ENCODE measurements at places on chromosomes 12 and 14. TPM values are rescaled to one million over a fixed set of nuclear protein-coding genes. Genes with fewer than 3 reads are reported as not detected.
A peak's percentile ranks its signal among the peaks of the same experiment; 100 is the strongest.

DNA sequence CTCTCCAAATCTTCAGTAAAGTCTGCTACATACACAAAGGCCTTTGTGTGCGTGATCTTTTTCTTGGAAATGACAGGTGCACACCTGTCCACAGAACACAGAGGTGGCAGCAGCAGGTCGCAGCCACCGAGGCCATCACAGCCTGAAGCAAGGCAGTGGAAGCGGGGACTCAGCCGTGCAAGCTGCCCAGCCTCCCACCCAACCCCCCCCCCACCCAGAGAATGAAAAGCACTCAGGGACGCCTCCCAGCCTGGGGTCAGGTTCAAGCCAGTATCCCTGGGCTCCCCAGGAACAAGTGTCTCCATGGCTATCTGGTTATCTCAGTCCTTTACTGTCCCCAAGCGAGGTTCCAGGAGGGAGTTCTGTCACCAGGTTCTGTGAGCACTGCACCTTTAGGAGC, 31.2 kb upstream of the TSPAN9 start:
- peaks cover 17% of the 10 kb centered on the region for H3K27me3 ChIP-seq
- H3K36me3 ChIP-seq, result no peaks in the 10 kb centered on the region
- no peak overlapping the region for H3K27ac ChIP-seq
- no peak overlapping the region for H3K4me3 ChIP-seq
- H3K4me1 ChIP-seq, result no peaks in the 10 kb centered on the region

The FAR2 gene
- total RNA-seq, result 20.8 TPM

The FZD10 gene
- total RNA-seq, result not detected

DNA sequence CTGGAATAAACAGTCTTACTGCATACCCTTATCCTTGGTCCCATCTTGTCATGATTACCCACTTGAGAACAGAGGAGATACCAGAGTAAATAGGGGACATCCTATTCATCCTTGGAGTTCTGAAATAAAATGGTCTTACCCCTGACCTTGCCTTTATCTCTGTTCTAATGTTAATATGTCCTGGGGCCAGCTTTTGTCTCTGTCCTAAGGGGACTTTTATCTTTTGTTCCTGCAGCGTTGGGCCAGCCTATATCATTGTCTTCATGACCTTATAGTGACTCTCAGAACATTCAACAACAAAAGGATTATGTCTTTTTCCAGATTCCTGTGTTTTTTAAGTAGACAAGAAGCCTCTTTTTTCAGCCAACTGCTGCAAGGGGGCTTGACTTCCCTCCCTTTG, 1057.5 kb downstream of the LRFN5 start:
- no peaks in the 10 kb centered on the region for H3K27me3 ChIP-seq
- H3K36me3 ChIP-seq, result no peaks in the 10 kb centered on the region
- H3K27ac ChIP-seq, result no peak overlapping the region

The SIX4 gene
- total RNA-seq, result not detected

- no peak for DNase-seq
- no peak overlapping the region for H3K4me3 ChIP-seq
- peaks cover 2% of the 10 kb centered on the region for H3K4me1 ChIP-seq
- no peak overlapping the region for H3K27ac ChIP-seq
- no peaks in the 10 kb centered on the region for H3K36me3 ChIP-seq
Measured at GRCh38 chr12:105025890-105026289, 39.8 kb downstream of the NOPCHAP1 start.

- peaks cover 17% of the 10 kb centered on the region for H3K27me3 ChIP-seq
- no peaks in the 10 kb centered on the region for H3K4me1 ChIP-seq
- no peak overlapping the region for H3K4me3 ChIP-seq
- H3K36me3 ChIP-seq, result no peaks in the 10 kb centered on the region
Measured at GRCh38 chr12:94570161-94570560, 80.2 kb downstream of the TMCC3 start.

The NDUFA12 gene
- 253 TPM for total RNA-seq

The TAS2R30 gene
- total RNA-seq, result 3.2 TPM

- peaks cover 6% of the 10 kb centered on the region for H3K4me1 ChIP-seq
- H3K36me3 ChIP-seq, result no peaks in the 10 kb centered on the region
- DNase-seq, result no peak
- H3K4me3 ChIP-seq, result no peak overlapping the region
- no peak overlapping the region for H3K27ac ChIP-seq
Measured at GRCh38 chr14:103107941-103108748, 13.6 kb downstream of the EXOC3L4 start.

DNA sequence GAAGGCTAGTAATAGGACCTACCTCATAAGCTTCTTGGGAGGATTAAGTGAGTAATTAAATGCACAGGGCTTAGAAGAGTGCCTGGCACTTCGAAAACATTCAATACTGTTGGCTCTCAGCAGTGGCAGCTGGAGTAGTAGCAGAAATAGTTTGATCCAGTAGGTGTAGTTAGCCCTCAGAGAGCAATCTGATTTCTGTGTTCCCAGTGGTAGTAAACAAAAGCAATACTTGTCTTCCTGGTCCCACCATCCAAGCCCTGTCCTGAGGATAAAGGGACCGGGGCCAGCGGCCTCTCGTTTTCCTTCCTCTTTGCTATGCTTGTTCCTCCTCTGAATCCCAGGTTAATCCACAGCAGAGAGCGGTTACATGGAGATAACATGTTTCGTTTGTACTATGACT, 131.6 kb downstream of the SAMD4A start:
- no peaks in the 10 kb centered on the region for H3K36me3 ChIP-seq
- no peak overlapping the region for H3K27ac ChIP-seq
- peaks cover 12% of the 10 kb centered on the region for H3K4me1 ChIP-seq
- H3K4me3 ChIP-seq, result no peak overlapping the region
- DNase-seq, result no peak

DNA sequence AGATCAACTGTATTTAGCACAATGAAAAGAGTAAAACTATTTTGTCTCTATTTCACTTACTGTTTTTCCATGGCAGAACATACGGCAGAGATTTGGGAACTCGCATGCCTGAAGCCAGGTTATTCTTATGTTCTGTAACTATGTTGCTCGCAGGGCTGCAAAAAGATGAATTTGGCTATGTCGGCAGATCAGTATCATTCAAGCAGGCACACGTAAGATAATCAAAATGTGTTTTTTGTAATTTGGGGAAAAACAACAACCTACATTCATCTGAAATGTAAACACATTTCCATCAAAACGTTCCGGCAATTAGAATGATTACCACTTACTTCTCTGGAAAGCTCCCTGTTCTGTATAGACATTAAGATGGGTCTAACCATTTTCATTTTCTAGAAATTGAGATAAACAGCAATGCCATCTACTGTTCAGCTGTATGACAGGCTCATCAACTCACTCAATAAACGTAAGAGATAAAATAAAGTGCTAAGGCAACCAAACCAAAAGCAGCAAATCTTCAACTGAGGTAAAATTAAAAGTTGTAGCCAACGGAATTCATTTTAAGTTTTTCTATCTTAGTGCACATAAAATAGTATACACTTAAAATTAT, 13.0 kb downstream of the GTSF1 start:
- H3K36me3 ChIP-seq, result no peaks in the 10 kb centered on the region
- no peak for DNase-seq
- no peak overlapping the region for H3K27ac ChIP-seq
- H3K4me1 ChIP-seq, result no peaks in the 10 kb centered on the region
- peaks cover 36% of the 10 kb centered on the region for H3K27me3 ChIP-seq
- H3K4me3 ChIP-seq, result no peak overlapping the region

- H3K27me3 ChIP-seq, result no peaks in the 10 kb centered on the region
- peaks cover 48% of the 10 kb centered on the region for H3K36me3 ChIP-seq
- H3K27ac ChIP-seq, result no peak overlapping the region
- no peak overlapping the region for H3K4me3 ChIP-seq
Measured at GRCh38 chr12:89421092-89421835, 69.0 kb upstream of the DUSP6 start.

DNA sequence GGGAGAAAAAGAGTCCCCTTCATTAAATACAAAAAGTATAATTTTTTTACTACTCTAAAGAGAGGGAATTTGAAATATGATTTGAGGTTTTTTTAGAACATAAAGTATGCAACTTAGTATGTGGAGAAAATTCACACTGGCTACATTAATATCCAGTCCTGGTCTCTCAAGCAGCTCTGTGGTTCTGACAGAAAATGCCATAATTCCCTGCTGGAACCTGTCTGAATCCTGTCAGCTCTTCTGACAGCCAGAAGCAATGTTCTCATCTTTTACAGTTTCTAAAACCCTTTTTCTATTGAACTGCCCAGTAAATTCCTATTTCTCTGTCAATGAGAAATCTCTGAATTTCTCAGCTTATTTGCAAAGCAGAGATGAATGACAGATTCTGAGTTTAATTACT, 13.4 kb upstream of the NOVA1 start:
- H3K4me3 ChIP-seq, result no peak overlapping the region
- H3K27me3 ChIP-seq, result no peaks in the 10 kb centered on the region
- H3K36me3 ChIP-seq, result no peaks in the 10 kb centered on the region
- no peak for DNase-seq
- H3K4me1 ChIP-seq, result no peaks in the 10 kb centered on the region

The HOXC13 gene
- total RNA-seq, result not detected

DNA sequence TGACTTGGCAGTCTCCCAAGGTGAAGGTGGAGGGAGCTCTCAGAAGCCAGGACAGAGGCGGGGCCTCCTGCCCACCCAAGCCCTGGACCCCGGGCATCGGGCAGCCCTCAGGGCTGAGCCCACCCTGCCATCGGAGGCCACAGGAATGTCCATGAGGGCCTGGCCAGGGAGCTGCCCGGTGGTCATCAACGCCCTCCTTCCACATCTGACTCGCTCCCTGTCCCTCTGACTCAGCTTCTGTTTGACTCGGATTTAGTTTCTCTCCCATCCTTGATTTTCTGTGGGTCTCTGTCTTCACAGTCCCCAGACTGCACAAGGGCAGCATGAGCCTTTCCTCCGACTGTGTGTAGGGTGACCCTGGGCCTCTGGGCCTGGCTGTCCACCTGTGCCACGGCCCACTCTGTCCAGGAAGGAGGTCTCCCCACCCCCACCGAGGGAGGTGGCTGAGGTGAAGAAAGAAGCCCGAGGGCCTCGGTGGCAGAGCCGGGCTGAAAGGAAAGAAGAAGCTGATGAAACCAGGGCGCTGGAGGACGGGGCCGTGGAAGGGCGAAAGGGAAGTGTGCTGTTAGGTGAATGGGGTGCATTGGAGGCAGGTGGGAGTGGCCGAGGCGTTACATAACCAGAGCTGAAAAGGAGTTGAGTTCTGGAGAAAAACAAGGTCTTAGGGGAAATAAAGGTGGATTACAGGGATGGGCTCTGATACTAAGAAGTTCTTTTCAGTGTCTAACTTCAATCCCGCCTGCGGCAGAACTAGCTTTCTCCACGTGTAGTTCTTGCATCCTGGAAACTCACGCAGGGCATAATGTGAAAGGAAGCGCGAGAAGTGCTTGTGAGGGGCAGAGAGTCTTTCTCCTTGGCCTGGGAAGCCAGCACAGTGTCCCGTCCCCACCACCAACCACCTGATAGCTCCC, 16.7 kb upstream of the TMEM106C start:
- peaks cover 15% of the 10 kb centered on the region for H3K27me3 ChIP-seq
- H3K36me3 ChIP-seq, result no peaks in the 10 kb centered on the region
- no peak overlapping the region for H3K4me3 ChIP-seq
- H3K27ac ChIP-seq, result no peak overlapping the region
- no peaks in the 10 kb centered on the region for H3K4me1 ChIP-seq

DNA sequence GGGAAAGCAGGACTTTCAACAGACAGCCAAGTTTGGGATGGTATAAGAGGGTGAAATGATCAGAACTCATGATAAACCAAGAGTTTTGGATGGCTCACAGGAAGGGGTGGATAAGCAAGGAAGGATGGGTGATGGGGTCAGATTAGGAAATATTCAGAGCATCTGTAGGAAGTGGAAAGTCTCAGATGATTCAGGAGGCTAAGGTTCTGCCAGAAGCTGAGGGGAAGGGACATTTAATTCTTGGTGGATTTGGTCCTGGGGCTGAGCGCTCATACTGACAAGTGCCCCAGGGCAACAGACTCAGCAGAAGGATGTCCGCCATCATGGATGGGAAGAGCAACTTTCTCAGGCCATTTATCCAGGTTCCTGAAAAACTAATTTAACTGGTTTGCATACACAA, 28.4 kb upstream of the BDKRB2 start:
- H3K27ac ChIP-seq, result no peak overlapping the region
- no peaks in the 10 kb centered on the region for H3K4me1 ChIP-seq
- no peak for DNase-seq
- no peaks in the 10 kb centered on the region for H3K36me3 ChIP-seq

- H3K4me1 ChIP-seq, result no peaks in the 10 kb centered on the region
- DNase-seq, result no peak
- H3K27ac ChIP-seq, result no peak overlapping the region
- H3K36me3 ChIP-seq, result no peaks in the 10 kb centered on the region
- H3K4me3 ChIP-seq, result no peak overlapping the region
Measured at GRCh38 chr12:79524507-79525148, 166.1 kb downstream of the PAWR start.

GRCh38 chr14:100032738-100033137, 32.5 kb upstream of the EVL start:
- H3K27me3 ChIP-seq, result no peaks in the 10 kb centered on the region
- no peak overlapping the region for H3K27ac ChIP-seq
- H3K4me1 ChIP-seq, result peaks cover 4% of the 10 kb centered on the region
- no peak overlapping the region for H3K4me3 ChIP-seq
- H3K36me3 ChIP-seq, result peaks cover 5% of the 10 kb centered on the region

DNA sequence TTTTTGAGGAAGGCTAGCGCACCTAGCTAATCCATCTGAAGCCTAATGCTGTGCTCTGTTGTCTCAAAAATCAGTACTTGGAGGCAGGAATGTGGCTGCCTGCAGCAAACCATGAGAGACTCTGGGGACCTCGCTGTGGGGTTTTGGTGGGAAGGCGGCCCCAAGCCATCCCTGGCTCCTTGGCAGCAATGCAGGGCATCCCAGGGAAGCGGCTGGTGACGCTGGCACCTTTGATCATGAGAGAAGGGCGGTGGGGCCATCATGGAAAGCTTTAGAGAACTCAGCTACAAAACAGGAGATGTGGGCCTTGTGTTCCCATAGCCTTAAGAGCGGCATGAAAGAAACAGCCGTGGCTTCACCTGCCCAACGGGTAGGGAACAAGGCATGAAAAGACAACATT, 101.1 kb upstream of the SFSWAP start:
- H3K27me3 ChIP-seq, result no peaks in the 10 kb centered on the region
- H3K36me3 ChIP-seq, result peaks cover 9% of the 10 kb centered on the region
- peaks cover 47% of the 10 kb centered on the region for H3K4me1 ChIP-seq
- DNase-seq, result no peak

- no peak overlapping the region for H3K27ac ChIP-seq
- no peak overlapping the region for H3K4me3 ChIP-seq
- no peaks in the 10 kb centered on the region for H3K36me3 ChIP-seq
- no peak for DNase-seq
- H3K27me3 ChIP-seq, result peaks cover 14% of the 10 kb centered on the region
- H3K4me1 ChIP-seq, result peaks cover 4% of the 10 kb centered on the region
Measured at GRCh38 chr12:109696485-109697269, 16.9 kb upstream of the FAM222A start.

The NUBPL gene
- total RNA-seq, result 8.6 TPM

GRCh38 chr12:121858662-121859572, at the start of gene HPD:
HPD (minus strand) TSS chr12:121858859; CDS start chr12:121858823, 36 bp downstream.
- H3K27ac ChIP-seq, result no peak within 1 kb of the TSS
- no peak for DNase-seq
- H3K4me3 ChIP-seq, result no peak within 1 kb of the TSS
- peaks cover 4% of the 10 kb centered on the region for H3K4me1 ChIP-seq
- no peaks in the 10 kb centered on the region for H3K27me3 ChIP-seq

GRCh38 chr12:108637222-108637971, 3.7 kb upstream of the SELPLG start:
- H3K27ac ChIP-seq, result peak overlapping the region; percentile 25
- peaks cover 54% of the 10 kb centered on the region for H3K4me1 ChIP-seq

Data from activated CD8-positive, alpha-beta T cell treated with anti-CD3 and anti-CD28 coated beads, Interleukin-2, amount 10 ng/mL, durations not matched to agents 7 days and 5 days (primary cell).